CD8-positive, alpha-beta memory T cell (primary cell): ENCODE measurements at places on chromosomes 7 and 10. TPM values are rescaled to one million over a fixed set of nuclear protein-coding genes. Genes with fewer than 3 reads are reported as not detected.

The MSS51 gene
- total RNA-seq = 1.5 TPM

The ERV3-1 gene
- total RNA-seq = 7.1 TPM

The SPDYE18 gene
- total RNA-seq = not detected

The SSC4D gene
- 0.35 TPM for total RNA-seq

The TMEM168 gene
- total RNA-seq = 18.2 TPM

The CPA5 gene
- total RNA-seq = 1.0 TPM
